ENCODE measurements at places on chromosomes 3 and 15.

GRCh38 chr3:80586338-80586737, 818.5 kb upstream of the ROBO1 start:
- no peak for DNase-seq

GRCh38 chr3:127288921-127289705, 1.3 kb upstream of the PRR20G start:
- DNase-seq = no peak

DNA sequence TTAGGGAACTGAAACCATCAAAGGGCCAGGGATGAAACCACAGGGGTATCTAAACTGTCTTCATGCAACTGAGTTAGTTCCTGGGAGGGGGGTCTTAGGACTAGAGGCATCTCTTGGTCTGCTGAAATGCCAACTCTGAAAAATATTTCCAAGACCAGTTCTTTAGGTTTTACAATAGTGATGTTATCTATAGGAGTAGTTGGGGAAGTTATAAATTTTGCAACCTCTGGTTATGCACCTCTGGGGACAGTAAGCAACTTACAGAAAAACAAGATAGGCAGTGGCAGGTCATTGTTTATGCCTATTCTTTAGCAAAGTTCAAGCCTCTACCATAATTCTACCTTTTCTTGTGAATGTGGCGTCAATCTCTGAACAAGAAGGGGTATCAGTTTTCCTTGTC, 60.5 kb upstream of the MINAR1 start:
- no peak for DNase-seq

GRCh38 chr3:183193762-183194689, 31.5 kb upstream of the LAMP3 start:
- no peak for DNase-seq

- peak; percentile 48 for DNase-seq
Observed at GRCh38 chr3:194265505-194265892, 85.6 kb downstream of the CPN2 start.

GRCh38 chr3:112976001-112976400, 1.1 kb upstream of the CD200R1 start:
- no peak for DNase-seq

DNA sequence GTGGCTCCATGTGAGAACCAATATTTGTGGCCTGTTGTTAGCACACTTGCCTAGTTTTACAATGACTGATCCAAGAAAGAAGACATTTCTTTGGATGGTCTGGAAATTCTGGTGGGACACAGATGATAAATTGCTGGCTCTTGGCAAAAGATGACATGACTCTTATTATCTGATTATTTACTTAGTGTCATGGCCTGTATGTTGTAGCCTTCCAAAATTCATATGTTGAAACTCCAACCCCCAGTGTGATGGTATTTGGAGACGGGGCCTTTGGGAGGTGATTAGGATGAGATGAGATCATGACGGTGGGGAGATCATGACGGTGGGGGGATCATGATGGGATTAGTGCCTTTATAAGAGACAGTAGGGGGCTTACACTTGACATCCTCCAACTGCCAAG, 30.0 kb upstream of the AKAP13 start:
- no peak for DNase-seq

DNA sequence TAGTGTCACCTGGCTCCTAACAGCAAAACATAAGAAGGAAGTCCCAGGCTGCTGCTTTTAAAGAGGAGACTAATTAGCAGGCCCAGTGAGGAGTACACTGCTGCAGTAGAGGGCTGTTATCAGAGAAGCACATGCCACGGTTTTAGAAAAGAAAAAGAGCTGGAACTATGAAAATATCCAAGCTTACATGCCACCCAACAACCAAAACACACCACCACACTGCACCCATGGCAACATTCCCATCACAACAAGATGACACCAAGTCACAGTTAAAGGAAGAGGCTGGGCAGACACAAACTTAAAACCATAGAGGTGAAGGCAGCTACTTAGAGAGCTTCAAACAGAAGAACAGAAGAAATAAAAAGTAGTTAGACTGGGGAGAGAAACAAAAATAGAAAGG, 37.0 kb downstream of the NPTN start:
- no peak for DNase-seq

DNA sequence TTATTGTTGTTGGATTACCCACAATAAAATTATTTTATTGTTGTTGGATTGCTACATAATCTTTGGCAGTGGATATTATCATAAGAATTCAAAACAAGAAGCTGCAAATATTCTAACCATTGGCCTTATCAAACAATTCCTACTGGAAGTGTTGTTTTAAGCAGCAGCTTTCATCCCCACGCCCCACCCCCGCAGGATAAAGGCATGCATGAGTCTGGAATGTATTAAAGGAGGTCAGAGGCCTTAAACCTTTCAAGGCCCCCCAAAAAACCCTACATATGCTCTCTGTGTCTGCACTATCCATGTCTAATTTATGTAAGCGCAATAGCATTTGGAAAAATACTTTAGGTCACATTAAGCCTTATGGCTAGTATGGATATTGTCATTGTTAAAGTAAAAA, 23.1 kb downstream of the P3H2 start:
- no peak for DNase-seq

DNA sequence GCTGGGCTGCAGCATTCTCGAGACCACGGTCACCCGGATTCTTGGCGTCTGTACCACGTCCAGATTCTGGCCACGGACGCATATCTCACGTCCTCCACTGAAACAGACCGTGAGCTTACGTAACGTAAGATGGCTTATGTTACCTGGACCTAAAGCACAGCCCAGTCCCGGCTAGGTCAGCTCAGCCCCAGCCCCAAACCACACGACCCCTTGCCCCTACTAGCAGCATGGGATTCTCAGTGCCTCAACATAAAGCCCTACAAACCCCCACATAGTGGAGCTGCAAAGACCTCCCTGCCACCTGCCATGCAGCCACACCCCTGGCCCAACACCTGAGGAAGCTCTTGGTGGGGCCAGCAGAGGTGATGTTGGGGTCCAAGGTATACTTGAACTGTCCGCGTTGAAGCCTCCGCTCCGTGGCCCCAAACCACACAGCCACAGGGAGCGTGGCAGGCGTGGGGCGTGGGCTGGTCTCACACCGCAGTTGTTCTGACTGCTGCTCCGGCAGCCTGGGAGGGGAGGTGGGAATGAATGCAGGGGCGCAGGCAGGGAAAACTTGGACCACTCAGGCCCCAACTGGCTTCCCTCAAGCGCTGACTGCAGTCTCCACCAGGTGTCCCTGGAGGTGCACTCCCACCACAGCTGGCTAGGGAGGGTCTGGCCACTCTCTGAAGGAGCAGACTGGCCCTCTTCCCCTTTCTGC, 14.5 kb downstream of the PLXNB1 start:
- no peak for DNase-seq

DNA sequence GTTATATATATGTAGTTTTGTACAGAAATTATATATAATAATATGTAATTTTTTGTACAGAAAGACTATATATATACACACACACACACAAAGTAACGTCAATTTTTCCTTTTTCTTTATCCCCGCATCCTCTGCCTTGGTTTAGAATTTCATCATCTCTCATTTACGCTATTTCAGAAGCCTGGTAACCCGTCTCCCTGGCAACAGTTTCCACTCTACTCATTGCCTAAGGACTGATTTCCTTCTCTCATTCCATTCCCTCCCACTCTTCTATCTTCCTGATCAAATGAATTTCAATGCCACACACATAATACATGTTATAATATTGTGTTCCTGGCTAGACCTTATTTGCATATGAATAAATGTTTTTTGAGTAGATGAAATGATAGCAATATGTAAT, 47.8 kb upstream of the NDN start:
- DNase-seq = no peak

DNA sequence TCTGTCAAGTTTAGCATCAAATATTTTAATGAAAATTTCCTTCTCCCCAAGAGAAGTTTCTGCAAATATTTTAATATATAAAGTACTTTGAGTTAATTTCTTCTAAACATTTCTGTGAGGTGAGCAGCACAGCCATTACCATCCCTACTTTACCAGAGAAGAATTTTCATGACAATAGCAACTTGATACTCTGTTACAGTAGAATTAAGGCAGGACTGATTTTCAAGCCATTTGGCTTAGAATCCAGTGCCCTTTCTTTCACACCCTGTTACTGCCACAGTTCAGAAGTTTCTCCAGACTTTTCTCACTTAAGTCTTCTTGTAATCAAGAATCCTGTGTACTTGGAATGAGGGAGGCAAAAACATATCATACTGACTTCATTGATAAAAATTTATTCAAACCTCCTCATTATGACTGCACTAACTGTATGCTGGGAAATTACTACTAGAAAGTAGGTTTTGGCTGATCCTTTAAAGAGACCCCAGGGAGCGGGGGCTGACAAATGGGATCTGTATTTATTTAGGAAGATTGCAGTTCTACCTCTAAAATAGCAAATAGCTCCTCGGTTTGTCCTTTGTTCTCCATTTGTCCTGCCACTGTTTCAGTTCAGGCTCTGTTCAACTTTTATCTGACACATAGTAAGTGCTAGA, 557.0 kb upstream of the SGO1 start:
- no peak for DNase-seq

GRCh38 chr3:52121464-52121805, 32.8 kb downstream of the POC1A start:
- DNase-seq = no peak

DNA sequence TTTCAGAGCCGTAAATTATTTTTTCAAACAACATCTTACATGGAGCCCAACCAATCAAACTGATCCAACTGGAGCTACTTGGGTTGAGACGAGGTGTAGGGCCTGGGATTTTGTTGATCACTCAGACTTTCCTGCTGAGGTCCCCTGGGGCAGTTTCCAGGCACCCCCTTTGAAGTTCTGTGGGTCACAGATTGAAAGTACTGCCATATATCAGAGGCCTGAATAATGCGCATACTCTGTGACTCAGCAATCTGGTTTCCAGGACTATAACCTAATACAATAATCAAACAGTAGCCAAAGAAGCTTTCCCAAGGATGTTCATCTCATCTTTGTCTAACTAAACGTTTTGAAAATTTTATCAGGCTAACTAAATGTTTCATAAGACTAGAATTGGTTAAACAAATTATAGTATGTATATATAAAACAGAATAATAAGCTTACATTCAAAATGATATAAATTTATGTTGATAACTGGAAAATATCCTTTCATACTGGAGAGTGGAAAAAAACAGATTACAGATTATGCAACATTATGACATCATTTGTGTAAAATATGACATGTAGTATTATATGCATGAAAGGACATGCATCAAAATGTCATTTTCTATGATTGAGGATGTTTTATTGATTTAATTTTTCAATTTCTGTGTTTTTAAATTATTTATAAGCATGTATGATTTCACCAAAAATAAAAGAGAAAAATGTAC, 617.1 kb downstream of the NTRK3 start:
- no peak for DNase-seq

DNA sequence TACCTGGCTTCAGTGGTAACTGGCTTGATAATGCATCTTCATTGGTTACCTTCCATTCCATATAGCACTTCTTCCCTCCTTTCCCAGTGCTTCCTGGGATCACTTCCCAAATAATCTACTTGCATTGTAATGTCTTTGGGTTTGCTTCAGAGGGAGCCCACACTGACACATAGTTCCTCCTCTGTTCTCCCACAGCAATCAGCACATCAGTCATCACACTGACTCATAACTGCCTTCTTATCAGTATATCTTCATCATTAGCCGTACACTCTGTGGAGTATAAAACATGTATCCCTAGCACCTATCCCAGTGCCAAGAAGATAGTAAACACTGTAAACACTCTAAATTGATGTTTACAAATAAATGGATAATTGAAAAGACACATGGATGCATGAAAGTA, 91.4 kb upstream of the SCN10A start:
- no peak for DNase-seq

DNA sequence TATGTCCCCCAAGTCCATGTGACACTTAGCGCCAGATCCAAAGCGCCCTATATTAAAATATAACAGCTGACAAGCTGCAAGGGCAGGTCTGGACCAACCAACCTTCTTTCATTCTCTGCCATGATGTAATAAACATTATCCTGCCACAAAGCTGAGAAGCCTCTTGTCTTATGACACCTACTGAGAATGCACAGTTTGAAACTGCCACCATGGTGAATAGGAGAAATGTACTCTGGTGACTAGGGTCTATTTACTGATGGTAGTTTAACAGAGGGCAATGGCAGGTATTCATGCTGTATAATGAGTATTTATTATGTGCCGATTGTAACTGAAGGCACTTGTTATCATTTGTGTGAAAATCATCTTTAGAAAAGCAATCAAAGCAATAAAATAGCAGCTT, 634.0 kb downstream of the OTOL1 start:
- DNase-seq = no peak

- no peak for DNase-seq
Observed at GRCh38 chr3:20648294-20648693, 462.3 kb upstream of the SGO1 start.

- DNase-seq = no peak
Observed at GRCh38 chr15:64423970-64424369, 36.3 kb downstream of the TRIP4 start.

- no peak for DNase-seq
Observed at GRCh38 chr3:61718565-61718964, 157.2 kb downstream of the PTPRG start.

GRCh38 chr3:193572426-193572908, 17.8 kb upstream of the ATP13A4 start:
- DNase-seq = peak; percentile 65

- DNase-seq = no peak
Observed at GRCh38 chr3:117483839-117484238, 774.3 kb downstream of the TUSC7 start.

DNA sequence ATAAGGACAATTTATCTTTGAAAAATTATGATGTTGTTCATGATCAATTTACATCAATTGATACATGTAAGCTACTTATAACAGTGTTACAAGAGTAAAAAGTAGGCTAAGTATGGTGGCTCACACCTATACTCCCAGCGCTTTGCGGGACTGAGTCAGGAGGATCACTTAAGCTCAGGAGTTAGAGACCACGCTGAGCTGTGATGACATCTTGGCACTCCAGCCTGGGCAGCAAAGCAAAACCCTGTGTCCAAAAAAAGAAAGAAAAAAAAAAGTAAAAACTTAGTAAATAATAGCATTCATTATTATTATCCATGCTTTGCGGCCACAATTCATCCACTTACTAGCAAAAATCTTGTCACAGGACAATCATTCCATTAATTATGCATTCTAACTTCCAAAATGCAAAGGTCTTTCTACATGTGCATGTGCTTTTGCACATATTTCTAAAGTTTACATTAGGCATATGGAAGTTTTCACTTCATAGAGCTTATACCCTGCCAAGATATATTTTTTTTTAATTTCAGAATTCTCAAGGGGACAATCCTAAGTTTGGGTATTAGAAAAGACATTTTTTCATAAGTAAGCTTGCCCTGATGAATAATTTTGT, 243.3 kb upstream of the RARB start:
- no peak for DNase-seq
